ENCODE measurements at places on chromosomes 2 and 18.
A peak's percentile ranks its signal among the peaks of the same experiment; 100 is the strongest.

- DNase-seq, result no peak
Measured at GRCh38 chr2:30820381-30821055, 13.3 kb upstream of the CAPN13 start.

DNA sequence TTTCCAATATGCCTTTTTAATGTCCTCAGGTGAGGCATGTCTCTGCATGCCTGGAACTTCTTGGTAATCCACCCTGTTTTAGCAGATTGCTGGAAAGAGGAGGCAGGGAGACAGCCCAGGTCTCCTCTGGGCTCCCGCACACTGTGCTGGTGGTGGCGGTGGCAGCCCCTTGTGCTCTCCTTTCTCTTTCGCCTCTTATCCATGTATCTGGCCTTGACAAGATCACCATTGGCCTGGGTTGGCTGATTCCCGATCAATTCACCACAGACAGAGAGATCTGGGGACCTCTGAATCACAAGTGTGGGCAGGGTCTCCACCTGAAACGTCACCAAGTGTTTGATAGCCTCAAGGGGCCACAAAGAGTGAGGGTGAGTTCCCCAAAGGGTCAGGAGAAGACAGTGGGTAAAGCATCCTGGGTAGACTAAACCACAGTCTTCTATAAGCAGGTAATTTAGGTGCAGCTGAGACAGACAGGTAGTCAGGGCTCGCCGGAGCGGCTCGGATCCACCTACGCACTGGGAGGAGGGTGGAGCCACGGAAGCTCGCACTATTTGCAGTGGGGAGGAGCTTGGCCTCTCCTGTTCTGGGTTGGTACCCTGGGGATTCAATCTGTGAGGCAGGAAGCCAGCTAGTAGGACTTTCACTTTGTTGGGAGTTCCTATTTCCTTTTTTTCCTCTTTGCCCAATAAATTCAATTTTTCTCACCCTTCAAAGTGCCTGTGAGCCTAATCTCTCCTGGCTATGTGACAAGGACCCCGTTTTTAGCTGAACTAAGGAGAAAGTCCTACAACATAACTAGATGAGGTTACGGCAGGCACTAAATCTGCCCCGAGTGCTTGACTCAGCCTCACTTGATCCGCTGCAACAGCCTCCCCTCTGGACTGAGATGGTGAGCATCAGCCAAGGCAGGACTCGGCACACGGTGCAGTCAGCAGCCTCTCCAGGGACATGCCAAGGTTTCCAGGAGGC, 57.6 kb downstream of the SLC4A3 start:
- peak; percentile 63 for DNase-seq

GRCh38 chr2:239778042-239778851, 246.9 kb downstream of the NDUFA10 start:
- DNase-seq, result peak; percentile 36

DNA sequence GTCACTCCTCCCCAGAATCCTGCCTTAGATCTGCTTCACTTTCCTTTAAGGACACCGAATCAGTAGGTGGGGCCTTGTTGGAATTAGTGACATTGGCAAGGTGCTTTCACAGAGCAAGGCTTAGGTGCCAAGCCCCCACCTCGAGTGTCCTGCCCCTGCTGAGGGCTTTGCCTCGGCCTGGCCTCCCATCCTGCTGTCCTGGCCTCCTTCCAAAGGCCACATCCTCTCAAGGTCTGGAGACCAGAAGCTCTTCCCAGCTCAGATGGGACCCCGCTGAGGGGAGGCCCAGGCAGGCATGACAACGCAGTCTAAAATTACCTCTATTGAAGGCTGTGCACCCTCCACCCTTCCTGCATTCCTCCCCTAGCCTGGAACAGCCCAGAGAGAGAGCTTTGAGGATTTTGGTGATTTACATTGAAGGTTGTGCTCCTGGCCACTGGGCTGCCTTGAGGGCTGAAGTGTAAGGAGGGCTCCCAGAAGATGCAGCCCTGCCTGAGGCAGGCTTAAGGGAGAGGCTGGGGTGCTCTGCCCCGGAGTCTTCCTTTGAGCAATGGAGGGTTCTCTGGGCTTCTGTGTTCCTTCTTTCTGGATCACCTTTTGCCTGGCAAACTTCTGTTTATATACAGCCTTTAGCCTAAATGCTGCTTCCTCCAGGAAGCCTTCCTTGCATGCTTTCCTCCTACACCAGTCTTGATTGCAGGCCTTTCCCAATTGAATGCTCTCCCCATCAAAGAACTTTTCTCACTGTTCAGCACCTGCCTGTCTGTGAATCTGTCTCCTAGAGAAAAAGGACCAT, 154.4 kb downstream of the DDX1 start:
- no peak for DNase-seq

- DNase-seq, result no peak
Measured at GRCh38 chr2:144084114-144084661, 435.7 kb downstream of the ZEB2 start.

DNA sequence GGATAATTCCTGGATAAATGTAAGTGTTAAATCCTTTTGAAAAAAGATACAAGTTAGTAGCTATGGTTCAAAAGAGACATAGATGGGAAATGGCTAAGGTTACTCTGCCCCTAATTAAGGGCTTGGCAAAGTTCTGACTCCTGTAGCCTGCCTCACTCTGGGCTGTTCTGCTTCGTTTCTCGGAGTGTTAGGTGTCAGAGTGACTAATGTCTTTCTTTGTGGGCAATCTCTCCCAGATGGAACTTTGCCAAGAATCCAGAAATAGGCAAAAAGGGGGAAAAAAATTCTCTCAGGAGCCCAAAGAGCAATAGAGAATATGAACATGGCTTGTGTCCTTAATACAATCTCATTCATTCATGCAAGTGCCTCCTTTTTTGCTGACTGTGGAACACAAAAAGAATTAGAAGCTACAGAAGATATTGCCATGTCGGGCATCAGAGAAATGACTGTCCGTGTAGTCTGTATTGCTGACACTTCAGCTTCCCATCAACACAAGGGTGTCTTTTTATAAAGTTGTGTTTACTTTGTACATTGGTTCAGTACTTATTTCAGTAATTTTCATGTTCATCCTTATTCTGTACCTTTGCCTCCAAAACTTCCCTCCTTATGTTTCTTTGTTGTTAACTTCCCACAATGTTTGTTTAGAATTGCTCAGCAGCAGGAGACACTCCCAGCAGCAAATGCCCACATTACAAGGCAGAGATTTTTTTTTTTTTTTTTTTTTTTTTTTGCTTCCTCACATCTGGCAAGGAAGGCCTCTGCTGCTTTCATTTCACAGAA, 134.0 kb downstream of the FTCDNL1 start:
- DNase-seq, result no peak

GRCh38 chr18:56501896-56502295, 136.5 kb downstream of the TXNL1 start:
- DNase-seq, result no peak

GRCh38 chr2:25788457-25788856, 89.8 kb downstream of the ASXL2 start:
- no peak for DNase-seq

DNA sequence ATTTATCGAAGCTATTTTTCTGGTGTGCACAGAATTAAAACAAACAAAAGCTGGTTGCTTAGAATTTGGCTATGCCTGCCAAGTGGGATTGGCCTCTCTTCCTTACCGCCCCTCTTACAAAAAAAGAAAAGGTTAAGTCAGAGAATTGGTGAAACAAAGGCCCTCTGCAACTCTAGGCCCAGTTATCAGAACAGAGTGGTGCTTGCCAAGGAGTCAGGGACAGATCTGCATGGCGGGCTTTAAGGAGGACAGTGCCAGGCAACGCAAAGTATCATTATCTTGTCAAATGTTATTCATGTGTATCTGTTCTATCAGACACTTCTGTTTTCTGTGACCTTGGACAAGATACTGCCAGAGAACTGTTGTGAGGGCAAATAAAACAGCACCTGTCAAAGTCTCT, 78.3 kb downstream of the TGIF1 start:
- no peak for DNase-seq

- no peak for DNase-seq
Measured at GRCh38 chr2:120820263-120820952, 84.7 kb downstream of the GLI2 start.

DNA sequence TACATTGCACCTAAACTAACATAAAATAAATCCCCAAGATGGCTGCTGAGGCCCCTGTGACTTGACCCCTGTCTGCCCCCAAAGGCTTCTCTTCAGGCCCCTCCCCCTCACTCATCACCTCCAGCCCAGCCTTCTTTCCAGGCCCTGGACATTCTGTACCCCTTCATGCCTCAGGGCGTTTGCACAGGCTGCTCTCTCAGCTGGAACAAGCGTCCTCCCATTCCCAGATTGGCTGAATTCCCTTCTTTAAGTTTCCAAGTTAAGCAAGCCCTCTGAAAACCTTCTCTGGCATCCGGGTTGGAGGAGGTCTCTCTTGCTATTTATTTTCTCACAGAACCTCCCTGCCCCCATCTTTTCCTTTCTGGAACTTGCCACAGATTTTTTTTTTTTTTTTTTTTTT, 165.2 kb upstream of the BCL2L11 start:
- DNase-seq, result no peak

DNA sequence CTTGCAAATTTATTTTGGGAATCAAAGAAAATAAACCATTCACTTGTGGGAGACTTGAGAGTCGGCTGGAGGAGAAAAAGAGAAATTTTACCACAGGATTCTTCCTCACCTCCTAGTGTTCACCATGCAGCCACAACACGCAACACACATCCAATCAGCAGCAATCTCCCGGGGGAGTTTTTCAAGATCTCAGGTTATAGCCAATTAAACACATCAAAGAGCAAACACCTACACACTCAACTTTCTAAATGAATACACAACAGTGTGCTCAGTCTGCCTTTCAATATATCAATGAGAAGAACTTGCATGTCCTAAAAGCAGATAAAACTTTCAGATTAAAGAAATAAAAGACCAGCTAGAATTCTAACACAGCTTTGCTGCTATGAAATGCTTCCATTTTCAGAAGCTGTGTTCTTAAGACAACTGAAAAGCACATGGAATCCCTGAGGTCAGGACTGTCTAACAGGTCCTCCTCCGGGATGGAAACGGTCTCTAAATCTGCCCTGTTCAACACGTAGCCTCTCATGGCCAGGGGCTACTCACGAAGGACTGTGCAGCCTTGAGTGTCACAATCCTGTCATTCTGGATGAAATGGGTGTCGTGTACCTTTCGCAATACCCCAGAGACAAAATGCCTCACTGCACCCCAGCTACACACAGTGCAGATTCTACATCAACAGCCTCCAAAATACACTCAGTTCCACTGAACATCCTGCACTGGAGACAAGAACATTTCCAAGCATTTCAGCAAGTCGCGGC, 84.2 kb downstream of the ZNF516 start:
- no peak for DNase-seq

- DNase-seq, result no peak
Measured at GRCh38 chr2:212477571-212477970, 61.0 kb downstream of the ERBB4 start.

DNA sequence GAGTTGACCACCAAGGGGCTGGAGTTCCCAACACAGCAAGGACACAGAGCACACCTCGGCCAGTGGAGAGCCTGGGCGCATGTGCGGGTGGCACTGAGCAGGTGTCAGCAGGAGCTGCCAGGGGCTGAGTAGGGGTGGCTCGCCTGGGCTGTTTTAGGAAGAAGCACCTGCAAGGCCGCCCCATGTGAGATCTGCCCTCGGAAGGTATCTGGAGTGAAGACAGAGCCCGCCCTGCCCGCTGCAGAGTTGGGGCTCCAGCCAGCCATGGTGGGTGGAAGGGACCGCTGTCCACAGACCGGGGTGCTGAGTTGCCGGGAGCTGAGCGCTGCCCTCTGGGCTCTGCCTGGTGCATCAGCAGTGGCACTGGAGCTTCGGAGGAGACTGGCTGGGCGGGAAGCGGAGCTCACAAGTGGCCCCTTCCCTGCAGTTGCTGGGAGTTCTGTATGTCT, 35.2 kb downstream of the MTERF4 start:
- DNase-seq, result no peak

DNA sequence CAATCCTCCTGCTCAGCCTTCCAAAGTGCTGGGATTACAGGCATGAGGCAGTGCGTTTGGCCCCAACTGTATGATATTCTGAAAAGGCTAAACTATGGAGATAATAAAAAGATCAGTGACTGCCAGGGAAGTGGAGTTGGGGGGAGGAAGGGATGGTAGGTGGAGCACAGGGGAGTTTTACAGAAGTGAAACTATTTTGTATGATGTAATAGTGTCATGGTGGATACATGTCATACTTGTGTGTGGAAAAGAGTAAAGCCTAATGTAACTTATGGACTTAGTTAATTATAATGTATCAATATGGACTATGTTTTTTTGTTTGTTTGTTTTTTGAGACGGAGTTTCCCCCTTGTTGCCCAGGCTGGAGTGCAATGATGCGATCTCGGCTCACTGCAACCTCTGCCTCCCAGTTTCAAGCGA, 2.9 kb upstream of the GGCX start:
- no peak for DNase-seq

DNA sequence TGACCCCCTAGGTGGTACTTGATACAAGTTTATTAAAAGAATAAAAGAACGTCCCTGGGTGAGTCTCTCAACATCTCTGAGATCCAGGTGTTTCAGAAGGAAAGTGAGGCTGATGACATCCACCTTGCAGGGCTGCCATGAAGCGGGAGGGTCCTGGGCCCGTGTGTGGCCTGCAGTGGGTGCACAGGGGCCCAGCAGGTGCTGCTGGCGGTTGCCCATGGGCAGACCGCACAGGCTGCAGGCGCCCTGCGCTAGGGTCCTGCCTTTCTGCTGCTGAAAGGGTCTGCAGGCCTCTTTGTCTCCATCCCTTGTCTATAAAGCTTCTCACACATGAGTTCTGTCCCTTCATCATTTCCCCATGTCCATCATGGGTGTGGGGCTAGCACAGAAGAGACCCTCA, 247.0 kb downstream of the TFCP2L1 start:
- DNase-seq, result no peak
